ENCODE measurements at places on chromosomes 16 and 17.

DNA sequence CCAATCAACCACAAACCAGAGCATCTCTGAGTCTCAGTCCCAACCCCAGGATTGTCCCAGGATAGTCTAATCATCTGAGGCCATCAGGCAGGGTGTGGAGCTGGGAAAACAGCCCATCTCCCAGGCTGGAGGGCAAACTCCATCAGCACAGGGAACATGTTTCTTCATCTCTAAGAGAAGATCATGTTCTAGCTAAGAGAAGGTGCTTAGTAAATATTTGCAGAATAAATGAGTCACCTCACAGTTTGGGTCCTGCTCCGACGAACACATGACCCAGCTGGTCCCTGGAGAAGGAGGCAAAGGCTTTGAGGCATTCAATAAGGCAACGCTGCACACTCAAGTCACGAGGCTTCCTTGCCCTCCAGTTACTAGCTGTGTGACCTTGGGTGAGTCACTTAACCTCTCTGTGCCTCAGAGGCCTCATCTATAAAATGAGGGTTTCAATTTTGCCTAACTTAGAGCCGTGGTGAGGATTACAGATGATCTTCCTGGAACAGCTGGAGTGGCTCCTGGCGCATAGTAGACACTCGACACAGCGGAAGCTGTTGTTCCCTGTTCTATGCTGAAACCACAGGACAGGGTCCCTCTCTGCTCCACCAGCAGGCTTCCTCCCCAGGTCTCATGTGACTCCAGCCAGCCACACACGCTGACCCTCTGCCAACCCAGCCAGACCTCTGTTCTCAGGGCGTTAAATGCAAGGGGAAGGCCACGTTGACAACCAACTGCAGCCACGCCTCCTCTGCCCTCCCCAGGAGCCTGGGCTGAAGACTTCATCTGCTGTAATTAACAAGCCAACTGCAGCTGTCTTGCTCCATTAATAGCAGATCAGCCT lies 10.3 kb upstream of the RPL38 start:
- DNase-seq, result no peak

DNA sequence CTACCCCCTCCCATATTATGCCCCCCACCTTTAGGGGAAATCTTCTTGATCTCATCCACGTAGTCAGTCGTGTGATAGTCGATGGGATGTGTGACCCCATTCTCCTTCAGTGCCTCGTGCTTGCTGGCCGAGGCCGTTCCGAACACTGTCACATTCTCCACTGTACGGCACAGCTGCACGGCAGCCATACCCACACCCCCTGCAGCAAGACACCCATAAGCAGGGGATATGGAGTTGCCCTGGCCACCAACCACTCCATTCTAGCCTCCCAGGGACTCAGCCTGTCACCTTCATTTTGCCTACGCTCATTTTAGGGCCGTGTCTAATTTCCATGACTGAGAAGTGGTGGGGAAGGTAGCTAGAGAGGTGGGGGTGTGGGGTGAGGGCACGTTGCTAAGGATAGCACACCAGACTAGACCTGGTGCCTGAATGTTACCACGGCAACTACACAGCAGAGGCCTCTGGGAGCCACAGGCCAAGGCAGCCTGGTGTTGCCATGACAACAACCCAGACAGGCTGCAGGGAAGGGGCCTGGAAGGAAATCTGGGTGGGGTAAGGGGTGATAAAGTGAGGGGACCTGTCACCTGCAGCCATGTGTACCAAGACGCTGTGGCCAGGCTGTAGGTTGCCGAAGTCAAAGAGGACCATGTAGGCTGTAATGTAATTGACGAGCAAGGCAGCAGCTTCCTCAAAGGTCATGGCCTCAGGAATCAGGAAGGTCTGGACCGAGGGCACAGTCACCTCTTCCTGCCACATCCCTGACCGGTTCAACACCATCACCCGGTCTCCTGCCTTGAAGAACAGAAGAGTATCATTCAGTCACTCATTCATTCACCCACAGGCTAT lies 4.0 kb downstream of the VAT1 start:
- no peak for DNase-seq

DNA sequence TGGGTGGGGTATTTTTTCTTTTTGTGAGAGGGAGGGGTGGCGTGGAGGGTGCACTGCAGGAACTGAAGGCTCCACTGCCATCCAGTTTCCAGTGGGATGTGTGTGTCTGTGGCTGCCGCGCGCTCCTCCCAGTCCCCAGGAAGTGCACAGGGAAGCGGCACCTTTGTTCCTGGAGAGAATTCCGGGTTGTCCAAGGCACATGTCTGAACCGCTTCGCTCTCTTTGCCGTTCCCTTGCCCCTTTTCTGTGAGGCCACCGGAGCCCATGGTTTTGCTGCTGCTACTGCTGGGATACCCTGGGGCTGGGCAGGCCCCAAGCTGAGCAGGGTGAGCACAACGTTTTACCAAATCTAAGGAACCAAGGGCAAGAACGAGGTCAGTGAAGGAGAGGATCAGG lies 19.5 kb downstream of the ACSF3 start:
- no peak for DNase-seq

- no peak for DNase-seq
Observed at GRCh38 chr17:50088952-50089825, 6.0 kb upstream of the PDK2 start.

DNA sequence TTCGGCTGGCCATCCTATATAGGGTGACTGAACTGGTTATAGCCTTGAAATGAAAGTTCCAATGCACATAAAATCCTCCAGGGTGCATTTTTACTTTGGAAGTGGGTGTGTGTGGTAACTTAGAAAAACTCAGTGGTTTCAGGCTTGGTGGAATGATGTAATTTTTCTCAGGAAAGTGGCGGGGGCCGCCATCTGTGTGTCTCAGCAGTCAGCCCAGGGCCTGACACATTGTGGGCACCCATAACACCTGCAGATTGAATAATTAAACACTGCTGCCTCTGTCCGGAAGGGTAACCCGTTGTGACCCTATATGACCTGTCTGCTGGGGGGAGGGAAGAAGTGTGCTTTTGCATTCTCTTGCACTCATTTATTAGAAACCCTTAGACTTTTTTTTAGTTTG lies 2.2 kb upstream of the PDP2 start:
- no peak for DNase-seq

- no peak for DNase-seq
Observed at GRCh38 chr16:57299009-57299718, 14.7 kb upstream of the PLLP start.

DNA sequence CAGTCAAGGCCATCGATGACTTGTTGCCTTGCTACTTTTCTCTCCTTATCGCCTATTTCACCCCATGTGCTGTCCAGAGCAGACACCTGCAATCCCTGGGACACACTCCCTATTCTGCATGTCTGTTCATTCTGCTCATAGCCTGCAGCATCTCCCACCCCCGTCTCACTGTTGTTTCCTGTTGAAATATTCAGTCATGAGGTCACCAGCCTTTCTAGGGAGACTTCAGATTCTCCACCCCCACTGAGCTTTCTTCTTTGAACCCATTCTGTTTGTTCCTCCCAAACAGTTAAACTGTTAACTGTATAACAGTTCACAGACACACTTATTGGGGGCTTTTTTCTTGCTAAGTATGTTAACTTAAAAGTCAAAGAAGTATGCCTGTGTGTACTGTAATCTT lies 94.4 kb downstream of the AATF start:
- DNase-seq, result no peak

DNA sequence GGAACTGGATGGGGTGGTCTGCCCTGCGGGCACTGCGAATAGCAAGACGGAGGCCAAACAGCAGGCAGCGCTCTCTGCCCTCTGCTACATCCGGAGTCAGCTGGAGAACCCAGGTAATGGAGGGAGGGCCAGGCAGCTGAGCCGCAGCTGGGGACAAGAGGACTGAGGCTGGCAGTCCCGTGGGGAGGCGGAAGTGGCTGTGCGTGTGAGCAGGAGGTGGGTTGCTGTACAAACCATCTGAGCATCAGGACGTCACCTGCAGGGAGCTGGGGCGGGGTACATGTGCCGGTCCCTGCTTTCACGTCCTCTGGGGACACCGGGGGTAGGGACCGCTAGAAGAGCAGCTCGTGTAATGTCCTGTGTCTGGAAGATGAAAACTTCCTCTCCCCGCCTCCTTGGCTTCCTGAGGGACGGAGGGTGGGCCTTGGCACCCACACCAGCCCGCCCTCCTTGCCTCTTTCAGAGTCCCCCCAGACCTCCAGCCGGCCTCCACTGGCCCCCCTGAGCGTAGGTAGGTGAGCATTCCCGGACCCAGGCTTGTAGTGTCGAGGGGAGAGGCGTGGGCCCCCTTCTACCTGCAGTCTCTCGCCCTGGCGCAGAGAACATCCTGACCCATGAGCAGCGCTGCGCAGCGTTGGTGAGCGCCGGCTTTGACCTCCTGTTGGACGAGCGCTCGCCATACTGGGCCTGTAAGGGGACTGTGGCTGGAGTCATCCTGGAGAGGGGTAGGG lies 3.7 kb downstream of the ADAD2 start:
- no peak for DNase-seq

GRCh38 chr17:47810200-47810821 lies 11.3 kb downstream of the OSBPL7 start:
- DNase-seq, result no peak

- no peak for DNase-seq
Observed at GRCh38 chr17:11823862-11824261, 173.4 kb downstream of the ZNF18 start.

DNA sequence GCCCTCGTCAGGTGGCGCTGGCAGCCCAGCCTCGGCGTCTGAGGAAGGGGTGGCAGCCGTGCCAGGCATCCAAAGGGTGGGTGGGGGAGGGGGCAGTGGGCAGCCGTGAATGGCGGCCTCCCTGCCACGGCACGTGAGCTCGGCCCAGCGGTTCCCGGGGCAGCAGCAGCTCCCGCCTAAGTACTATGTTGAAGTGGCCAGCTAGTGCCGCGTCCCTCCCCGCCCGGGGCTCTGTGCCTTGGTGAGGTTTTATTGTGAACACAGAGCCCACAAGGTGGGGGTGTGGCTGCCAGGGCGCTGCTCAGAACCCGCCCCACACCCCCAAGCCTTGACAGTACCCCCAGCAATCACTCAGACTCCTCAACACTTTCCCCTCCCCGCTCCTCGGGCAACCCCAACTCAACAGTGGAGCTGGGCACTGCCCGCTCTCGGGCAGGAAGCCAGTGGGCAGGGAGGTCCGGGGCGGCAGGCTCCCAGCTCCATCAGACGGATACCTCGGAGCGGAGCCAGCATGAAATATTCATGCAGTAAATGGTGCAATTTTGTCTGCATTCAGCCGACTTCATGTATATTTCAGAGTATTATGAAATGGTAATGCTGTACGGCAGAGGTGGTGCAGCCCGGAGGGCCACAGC lies 80.4 kb downstream of the ENGASE start:
- DNase-seq, result no peak

- peak; percentile 63 for DNase-seq
Observed at GRCh38 chr16:89687092-89687940, 827 bp downstream of the CDK10 start.

DNA sequence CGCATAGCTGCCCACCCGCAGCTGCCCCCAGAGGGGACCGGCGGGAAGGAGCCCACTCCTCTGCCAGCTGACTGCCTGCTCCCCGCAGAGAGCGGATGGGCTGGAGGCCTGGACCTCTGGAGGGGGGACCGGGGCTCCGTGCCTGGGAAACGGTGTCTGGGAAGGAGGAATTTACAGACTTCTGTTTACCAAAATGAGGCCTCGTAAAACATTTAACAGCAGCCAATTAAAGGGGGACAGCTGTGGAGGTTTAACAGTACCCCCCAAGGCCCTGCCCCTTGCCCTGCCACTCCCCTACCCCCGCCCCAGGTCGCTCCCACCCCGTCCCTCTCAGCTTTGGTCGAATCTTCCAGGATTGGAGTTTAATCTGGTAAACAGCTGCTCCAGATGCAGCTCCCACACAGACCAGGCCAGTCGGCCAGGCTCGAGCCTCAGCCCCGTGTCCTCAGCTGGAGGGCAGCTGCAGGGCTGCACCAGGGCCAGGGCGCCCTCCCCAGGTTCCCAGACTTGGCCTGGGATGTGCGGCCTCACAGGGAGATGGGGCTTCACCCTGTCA lies 41.1 kb downstream of the BAHCC1 start:
- DNase-seq, result no peak

DNA sequence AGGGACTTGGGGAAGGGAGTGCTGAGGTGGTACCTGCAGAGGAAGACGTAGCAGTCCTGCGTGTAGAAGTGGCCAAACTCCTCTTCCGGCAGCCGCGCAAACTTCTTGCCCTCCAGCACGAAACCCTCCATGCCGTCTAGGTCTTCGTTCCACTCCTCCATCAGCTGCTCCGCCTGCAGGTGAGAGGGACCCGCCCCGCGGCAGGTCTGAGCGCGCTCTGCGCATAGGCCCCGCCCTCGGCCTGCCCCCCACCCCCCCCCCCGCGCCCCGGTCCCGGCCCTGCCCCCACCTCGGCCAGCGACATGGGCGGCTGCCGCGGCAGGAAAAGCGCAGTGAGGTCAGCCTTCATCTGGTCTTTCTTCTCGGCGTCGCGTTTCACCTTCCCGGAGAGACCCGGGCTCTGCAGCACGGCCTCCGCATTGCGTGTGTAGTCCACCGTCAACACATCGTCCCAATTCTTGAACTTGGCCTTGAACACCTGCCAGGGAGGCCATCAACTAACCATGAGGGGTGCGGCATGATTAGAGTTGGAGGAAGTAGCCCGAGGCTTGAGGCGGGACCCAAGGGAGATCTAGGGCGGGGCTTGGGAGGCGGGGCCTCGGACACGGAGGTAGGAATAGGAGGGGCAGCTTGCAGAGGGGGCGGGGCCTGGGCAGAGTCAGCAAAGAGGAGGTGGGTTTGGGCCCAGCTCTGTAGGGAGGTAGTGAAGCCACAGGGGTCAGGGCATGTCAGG lies 11.5 kb downstream of the FLII start:
- DNase-seq, result peak; percentile 73

DNA sequence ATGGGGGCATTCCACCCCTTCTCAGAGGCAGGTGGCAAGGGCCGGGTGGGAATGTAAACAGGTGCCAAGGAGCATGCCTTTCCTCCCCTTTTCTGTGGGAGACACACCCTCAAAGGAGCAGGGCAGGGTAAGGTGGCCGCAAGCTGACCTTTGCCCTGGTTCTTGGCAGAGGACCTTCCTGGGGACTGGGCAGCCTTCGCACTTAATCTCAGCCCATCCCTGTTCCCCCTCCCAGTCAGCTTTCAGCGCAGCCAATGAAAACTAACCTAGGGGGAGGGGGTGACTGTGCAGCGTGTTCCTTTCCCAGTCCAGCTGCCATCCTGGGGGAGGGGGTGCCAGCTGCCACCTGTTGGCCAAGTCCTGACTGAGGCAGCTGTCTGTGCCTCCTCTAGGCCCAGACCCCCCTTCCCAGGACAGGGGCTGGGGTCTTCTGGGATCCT lies 2.8 kb downstream of the TRAF4 start:
- peak; percentile 26 for DNase-seq
